CD4-positive, alpha-beta T cell treated with Interleukin-1 beta for 1 hour (primary cell): ENCODE measurements at places on chromosomes 2 and 18.

DNA sequence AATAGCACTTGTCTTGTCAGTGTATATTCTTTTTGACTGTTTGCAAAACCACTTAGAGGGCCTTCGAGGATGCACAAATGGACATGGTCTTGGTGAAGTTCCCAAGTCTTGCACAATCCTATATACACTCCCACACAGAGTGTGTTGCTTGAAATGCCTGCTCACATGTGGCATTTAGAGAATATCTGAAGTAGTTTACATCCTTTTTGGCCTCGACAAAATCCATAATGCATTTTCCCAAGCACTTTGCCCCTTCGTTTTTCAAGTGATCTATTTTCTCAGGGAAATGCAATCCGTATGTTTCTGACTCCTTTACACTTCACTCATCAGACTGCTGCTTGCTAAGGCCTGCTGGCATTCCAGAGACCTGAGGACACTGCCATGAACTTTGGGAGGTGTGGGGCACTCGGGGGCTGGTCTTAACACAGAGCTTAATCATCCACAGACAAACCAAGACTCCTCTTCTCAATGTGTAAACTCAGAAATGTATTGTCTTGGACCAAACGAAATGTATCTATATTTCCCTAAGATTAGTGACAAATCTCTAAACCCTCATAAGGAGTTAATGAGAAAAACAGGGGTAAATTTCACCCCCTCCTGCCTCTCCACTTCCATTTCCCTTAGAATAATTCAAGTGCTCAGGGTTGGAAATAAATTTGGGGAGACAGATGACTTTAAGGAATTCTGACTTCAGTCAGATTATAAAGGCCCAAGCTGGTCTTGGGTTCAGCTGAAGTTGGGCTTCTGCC is 219.3 kb upstream of the APCDD1 start:
- no peak for DNase-seq

- no peak for DNase-seq
Observed at GRCh38 chr2:161681046-161681445, 56.8 kb downstream of the SLC4A10 start.

- peak; percentile 65 for DNase-seq
Observed at GRCh38 chr2:135916207-135916606, 40.0 kb upstream of the MCM6 start.

GRCh38 chr2:31660812-31661335 is 80.1 kb upstream of the SRD5A2 start:
- no peak for DNase-seq

- no peak for DNase-seq
Observed at GRCh38 chr18:26089293-26090129, 902 bp downstream of the SS18 start.
